ENCODE measurements at places on chromosomes 12 and 14.

- DNase-seq: no peak
These were observed 18.3 kb downstream of the NOC4L start for GRCh38 chr12:132162508-132163031.

DNA sequence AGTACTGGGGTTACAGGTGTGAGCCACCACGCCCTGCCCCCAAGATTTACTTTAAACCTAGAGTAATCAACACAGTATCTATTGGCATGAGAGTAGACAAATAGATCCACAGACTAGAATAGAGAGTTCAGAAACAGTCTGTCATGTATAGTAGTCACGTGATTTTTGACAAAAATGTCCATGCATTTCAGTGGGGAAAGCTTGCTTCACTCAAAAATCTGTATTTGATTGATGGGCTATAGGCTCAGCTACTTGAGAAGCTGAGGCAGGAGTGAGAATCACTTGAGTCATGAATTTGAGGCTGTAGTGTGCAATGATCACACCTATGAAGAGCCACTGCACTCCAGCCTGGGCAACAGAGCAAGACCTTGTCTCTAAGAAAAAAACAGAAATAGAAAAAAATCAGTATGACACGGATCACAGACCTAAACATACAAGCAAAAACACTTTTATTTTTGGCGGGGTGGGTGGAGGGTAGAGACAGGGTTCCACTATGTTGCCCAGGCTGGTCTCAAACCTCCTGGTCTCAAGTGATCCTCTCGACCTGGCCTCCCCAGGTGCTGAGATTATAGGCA lies 7.6 kb upstream of the ORAI1 start:
- no peak for DNase-seq

- DNase-seq: no peak
These were observed 182.9 kb downstream of the C12orf42 start for GRCh38 chr12:103312742-103313354.

DNA sequence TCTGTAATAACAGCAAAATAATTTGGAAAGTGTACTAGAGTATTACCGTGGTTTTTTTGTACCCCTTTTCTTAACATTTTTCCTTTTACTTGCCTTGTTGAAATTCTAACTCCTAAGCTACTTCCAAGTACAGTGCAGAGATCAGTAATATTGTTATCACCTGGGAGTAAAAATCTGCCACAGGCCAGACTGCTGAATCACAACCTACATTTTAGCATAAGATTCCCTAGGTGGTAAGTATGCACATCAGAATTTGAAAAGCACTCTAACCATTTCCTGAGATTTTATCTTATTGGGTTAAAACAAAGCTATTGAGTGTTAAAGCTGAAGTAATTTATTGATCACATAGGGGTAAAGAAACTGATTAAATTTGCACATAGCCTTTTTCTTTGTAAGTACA lies 55.2 kb upstream of the KCNH3 start:
- DNase-seq: no peak

DNA sequence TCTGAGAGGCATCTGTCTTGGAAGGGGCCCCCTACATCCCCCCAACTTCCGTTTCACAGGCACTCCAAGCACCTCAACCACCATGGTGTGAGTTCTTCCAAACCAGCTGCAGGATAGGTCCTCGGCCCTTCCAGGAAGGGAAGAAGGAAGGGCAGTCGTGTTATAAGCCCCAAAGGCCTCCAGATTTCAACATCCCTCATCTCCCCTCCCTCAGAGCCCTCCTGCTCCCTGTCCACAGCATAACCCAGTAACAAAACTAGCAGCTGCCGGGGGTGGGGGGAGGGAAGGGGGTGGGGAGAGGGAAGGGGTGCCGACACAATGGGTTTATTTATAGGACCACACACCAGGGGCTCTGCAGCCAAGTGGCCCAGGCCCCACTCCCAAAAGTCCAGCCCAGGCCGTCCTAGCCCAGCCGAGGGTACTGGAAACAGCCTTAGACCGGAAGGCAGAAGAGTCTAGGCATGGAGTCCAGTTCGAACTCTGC lies 18.3 kb downstream of the NCKAP5L start:
- DNase-seq: no peak

Measured in thoracic aorta (tissue), 2 donors.